ENCODE measurements at places on chromosomes 6 and 20.

DNA sequence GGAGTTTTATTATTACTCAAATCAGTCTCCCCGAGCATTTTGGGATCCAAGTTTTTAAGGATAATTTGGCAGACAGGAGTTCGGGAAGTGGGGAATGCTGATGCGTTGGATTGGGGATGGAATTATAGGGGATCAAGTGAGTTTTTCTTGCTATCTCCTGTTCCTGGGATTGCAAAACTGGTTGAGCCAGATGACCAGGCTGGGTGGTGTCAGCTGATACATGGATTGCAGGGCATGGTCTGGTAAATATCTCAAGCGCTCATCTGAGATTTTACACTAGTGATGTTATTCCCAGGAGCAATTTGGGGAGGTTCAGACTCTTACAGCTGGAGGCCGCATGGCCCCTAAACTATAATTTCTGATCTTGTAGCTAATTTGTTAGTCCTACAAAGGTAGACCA lies 54.7 kb downstream of the ENPP1 start:
- DNase-seq: no peak

GRCh38 chr6:15329197-15329671 lies 83.4 kb downstream of the JARID2 start:
- DNase-seq: no peak

- no peak for DNase-seq
Measured at GRCh38 chr20:35020108-35020928, 64.7 kb downstream of the MYH7B start.

GRCh38 chr20:51828762-51829161 lies 26.4 kb upstream of the SALL4 start:
- DNase-seq: peak; percentile 22

Measured in inflammatory macrophage treated with lipopolysaccharide for 1 hour (primary cell).